ENCODE measurements at places on chromosomes 5 and 9.

DNA sequence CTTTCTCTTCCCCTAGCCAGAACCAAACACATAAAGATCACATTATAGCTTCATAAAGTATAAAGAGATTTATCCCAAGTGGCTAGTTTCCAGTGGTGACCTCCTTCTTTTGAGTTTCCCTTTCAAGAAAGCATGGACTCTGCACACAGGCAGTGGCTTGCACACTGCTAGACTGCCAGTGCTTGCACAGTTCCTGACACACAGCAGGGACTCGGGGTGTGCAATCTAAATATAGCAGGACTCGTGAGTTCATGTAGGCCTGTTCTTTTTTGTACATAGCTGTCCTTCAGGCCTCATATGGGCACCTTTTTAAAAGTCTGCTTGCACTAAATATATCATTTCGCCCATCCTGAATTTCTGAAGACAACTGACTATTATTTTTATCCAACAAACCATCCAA lies 308.6 kb downstream of the FBXL7 start:
- no peak for DNase-seq

DNA sequence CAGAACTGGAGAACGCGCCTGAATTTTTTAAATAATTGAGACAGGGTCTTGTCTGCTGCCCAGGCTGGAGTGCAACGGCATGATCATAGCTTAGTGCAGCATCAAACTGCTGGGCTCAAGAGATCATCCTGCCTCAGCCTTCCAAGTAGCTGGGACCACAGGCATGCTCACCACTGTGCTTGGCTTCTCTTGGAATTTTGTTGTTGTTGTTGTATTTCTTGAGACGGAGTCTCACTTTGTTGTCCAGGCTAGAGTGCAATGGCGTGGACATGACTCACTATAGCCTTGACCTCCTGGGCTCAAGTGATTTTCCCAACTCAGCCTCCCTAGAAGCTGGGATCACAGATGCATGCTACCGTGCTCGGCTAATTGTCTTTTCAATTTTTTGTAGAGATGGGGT lies 58.4 kb upstream of the DAB2IP start:
- DNase-seq = no peak

GRCh38 chr9:95065224-95065623 lies 252.3 kb downstream of the FANCC start:
- DNase-seq = no peak

DNA sequence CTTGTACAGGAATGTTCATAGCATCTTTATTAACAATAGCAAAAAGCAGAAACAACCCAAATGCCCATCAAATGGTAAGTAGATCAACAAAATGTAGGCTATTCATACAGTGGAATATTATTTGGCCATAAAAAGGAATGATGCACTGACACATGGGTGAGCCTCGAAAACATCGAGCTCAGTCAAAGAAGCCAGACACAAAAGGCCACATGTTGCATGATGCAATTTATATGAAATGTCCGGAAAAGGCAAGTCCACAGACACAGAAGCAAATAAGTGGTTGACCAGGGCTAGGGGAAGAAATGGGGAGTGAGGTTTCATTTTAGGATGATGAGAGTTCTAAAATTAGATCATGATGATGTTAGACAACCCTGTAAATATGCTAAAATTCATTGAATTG lies 16.5 kb upstream of the SLC2A8 start:
- no peak for DNase-seq

DNA sequence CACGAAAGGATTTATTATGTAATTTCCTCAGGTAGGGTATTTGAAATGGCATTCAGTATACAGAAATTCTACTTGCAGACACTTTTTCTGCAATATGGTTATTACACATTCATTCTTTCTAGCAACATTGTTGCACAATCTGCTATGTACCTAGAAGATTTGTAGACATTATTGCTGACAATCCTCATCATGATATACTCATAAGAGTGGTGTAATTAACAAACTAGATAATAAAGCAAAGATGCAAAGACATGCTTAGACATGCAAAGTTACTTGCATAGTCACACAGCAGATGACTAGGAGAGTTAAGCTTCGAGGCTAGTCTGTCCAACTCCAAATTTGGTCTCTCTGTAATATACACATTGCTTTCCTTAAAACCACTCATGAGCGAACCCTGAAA lies 317.1 kb downstream of the ASTN2 start:
- no peak for DNase-seq

GRCh38 chr5:96655506-96655905 lies 6.7 kb upstream of the CAST start:
- DNase-seq = no peak

Data from GM18507 (cell line).